BJ (cell line): ENCODE measurements at places on chromosomes 2 and 18.

DNA sequence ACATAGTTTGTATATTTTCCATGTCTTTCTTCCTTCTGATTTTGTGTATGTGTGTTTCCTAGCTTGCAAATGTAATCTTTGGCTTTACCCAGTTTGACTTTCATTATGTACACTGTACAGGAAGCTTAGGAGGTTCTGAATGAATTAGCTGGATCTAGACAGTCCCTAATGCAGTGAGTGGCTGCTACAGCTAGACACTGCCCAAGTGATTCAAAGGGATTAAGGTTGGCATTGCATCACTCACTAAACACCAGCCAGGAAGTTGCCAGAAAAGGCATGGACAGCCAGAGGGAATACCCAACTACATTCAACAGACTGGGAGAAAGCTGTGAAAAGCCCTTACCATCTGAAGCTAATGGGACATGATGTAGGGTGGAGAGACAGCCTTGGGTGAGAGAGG is 316.0 kb upstream of the MEX3C start:
- DNase-seq = no peak

DNA sequence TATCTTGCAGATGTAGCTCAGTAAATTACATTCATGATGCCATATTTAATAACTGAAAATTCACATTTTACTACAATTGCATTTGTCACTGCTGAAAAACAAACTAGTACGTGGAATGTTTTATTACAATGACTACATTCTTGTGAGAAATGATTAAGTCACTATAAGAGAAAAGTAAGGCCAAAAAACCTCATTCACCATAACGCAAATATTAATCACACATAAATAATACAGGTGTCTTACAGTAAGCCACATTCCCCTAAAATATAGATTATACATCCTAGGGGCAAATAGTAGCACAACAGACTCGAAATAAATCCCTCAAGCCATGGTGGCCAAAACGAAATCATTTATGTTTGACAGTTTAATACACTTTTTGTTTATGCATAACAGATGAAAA is 460.6 kb downstream of the NR4A2 start:
- DNase-seq = no peak

- DNase-seq = no peak
Measured at GRCh38 chr18:49843778-49844625, 30.7 kb upstream of the ACAA2 start.

- DNase-seq = no peak
Measured at GRCh38 chr2:238106339-238106697, 6.2 kb downstream of the ESPNL start.

GRCh38 chr18:3692113-3692621 is 242.2 kb downstream of the TGIF1 start:
- DNase-seq = no peak
